GM13977 (cell line): ENCODE measurements at places on chromosomes 2 and 18.

GRCh38 chr2:234710587-234710986 is 213.7 kb upstream of the ARL4C start:
- DNase-seq: no peak

DNA sequence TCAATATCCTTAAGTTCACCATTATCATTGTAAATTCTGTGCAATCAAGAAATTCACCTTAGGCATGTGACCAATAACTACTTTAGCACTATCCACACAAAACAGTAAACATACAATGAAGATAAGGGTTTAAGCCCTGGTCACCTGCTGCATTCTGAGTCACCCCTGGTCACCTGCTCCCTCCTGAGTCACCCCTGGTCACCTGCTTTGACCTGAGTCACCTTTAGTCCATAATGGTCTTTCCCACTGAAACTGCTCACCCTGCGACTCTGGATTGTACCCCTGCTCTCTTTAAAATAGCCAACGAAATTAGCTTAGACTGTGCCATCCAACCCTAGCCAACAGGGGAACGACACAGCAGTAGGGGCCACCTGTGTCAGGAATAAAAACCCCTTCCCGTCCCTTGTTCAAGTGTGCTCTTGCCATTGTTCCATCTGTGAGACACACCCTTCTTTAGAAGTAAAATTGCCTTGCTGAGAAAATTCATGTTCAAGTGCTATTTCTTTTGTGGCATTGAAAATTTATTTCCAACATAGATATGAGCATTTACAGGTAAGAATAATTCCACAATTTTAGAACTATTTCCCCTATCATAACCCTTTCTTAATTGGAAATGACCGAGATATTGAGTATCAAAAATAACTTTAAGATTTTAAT is 902.8 kb downstream of the DSC3 start:
- no peak for DNase-seq

DNA sequence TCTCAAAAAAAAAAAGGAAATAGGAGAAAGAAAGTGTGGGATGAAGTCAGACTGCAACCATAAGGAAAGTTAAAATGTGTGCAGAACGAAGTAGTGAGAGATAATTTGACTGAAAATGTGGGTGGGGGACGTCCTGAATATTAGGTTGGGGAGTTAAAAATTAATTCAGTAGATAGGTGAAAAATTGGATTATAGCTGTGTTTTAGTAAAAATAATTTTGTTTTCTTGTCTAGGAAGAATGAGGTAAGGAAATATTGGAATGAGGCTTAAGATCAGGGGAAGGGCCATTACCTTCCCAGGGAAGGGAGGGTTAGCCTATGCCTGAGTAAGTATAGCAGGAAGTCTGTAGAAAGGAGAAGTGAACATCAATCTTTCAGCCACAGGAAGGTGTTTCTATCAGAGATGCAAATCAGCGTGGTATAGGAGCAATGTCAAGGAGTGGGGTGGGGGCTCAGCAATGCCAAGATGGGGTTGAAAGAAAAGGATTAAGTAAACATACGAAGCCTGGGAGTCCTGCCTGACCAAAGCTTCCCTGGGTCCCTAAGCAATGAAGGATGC is 250.9 kb downstream of the PIEZO2 start:
- no peak for DNase-seq

DNA sequence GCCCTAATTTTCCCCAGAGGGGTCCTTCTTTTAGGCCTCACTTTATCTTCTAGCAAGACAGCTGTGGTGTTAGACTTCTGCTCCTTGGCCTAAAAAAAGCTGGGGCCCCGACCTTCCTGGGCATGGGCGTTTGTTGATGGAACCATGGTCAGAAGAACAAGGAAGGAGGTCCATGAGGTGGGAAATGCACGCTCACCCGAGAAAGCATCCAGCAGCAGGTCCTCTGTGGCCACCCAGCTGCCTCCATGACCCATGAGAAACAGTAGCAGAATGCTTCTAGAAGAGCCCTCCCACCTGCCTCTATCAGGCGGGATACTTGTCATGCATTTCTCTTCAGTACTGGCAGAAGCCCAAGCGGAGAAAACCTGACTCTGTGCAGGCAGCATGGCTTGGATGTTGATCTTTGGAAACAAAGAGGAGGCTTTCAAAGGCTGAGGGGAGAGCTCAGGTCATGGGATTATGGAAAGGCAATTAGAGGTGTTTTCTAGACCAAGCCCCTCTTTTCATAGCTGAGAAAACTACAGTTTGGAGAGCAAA is 249.1 kb downstream of the FAM210A start:
- DNase-seq: no peak

- DNase-seq: no peak
These were observed 14.5 kb downstream of the ARHGAP28 start for GRCh38 chr18:6743999-6744398.

DNA sequence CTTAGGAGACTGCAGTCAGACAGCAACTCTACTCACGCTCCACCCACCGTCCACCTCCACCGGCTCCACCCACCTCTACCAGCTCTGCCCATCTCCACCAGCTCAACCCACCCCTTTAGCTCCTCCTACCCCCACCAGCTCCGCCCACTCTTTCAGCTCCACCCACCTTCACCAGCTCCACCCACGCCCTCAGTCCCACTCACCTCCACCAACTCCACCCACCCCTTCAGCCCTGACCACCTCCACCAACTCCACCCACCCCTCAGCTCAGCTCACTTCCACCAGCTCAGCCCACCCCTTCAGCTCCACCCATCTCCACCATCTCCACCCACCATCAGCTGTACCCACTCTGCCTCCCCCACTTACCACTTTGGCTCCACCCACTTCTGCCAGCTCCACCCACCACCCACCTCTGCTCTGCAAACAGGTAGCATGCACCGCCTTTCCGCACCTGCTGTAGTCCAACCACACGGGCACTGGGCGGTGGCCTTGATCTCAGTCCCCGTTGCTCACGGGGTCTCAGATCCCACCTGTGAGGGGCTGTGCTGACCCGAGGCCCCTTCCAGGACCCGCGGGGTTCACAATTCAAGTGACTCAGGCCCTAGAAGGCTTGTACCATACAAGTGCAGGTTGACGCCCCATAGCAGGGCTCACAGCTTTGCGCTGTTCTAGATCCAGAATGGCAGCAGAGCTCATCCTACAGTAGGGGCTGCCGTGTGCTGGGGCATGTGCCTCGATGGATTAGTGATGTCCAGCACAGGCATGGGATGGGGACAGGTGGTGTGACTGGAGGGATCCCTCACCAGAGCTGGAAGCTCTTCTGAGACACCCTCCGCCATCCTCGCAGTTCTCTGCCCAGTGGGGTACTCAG is 77.2 kb upstream of the OTOS start:
- no peak for DNase-seq

DNA sequence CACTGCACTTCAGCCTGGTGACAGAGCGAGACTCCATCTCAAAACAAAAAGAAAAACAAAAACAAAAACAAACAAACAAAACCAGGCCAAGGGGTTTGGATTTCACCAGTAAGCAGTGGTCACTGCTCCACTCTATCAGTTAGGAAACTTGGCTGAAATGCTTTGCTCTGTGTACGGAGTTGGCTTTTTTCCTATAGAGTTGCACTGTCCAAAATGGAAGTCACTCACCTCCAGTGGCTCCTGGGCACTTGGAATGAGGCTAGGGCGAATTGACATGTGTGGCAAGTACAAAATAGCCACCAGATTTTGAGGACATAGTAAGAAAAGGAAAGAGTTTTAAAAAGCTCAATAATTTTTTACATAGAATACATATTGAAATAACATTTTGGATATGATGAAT is 228.7 kb downstream of the LOXHD1 start:
- no peak for DNase-seq

- DNase-seq: no peak
These were observed 1240.8 kb upstream of the CRIM1 start for GRCh38 chr2:35114765-35115164.

GRCh38 chr2:86446060-86446459 is 4.9 kb downstream of the KDM3A start:
- no peak for DNase-seq

DNA sequence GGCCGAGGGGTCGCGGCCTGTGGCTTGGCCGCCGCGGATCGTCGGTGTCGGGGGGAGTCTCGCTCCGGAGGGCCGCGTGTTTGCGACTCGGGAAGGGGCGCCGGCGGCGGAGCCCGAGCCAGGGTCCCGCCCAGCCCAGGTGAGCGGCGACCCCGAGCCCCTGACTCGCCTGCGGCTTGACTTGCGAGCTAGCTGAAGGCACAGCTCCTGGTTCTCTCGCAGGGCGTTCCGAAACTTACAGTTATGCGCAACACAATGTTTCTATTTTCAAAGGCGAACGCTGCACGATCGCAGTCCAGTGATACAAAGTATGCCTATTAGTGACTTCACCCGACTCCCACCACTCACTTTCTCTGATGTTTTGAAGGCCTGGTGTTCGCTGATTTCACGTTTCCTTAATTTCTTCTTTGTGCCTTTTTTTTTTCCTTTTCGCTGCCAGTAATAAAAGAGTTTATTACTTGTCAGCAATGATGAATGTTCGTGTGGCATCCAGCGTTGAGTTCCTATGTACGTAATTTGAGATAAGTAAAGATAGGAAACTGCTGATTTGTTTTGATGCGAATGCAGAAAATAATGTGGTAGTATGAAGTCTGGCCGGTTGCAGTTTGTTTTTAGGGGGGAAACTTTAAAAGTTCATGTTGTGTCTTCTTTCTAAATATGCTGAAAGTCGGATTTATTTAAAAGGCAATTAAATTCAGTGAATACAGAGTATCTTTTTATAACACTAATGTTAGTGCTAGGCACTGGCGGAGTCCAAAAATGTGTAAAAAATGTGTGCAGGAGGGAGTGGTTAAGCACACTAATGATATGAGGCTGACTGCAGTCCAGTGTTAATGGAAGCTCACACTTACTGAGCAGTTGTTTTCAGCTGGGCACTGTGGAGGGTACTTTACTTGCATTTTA is 706 bp downstream of the UBXN2A start:
- peak; percentile 78 for DNase-seq
